ENCODE measurements at places on chromosomes 2 and 18. TPM values are rescaled to one million over a fixed set of nuclear protein-coding genes. Genes with fewer than 3 reads are reported as not detected.

Gene PMAIP1
- total RNA-seq = 131 TPM

Gene UGT1A7
- not detected for total RNA-seq

Gene CFAP221
- total RNA-seq = 0.37 TPM

DNA sequence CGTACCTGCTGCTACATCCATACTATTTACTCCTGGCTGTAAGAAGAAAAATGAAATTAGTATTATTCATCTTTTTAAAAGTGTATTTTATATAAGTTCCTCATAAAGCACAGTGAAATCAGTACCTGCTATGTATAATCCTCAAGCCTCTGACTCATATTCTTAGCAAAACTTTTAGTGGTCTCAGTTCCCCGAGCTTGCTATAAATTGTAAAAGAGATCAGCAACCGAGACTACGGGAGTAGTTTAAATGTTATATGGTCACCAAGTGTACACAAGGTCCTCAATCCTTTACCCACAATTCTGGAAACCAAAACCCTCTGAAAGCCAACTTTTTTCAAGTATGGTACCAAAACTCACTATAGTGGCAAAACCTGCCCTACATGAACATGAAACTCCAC lies 24.2 kb downstream of the PRPF40A start:
- no peak for DNase-seq

- DNase-seq = no peak
These were observed 7.4 kb upstream of the POLI start for GRCh38 chr18:54261894-54262293.

GRCh38 chr2:43537137-43537536 lies 58.7 kb downstream of the THADA start:
- DNase-seq = no peak

Gene SPATA3
- total RNA-seq = not detected

DNA sequence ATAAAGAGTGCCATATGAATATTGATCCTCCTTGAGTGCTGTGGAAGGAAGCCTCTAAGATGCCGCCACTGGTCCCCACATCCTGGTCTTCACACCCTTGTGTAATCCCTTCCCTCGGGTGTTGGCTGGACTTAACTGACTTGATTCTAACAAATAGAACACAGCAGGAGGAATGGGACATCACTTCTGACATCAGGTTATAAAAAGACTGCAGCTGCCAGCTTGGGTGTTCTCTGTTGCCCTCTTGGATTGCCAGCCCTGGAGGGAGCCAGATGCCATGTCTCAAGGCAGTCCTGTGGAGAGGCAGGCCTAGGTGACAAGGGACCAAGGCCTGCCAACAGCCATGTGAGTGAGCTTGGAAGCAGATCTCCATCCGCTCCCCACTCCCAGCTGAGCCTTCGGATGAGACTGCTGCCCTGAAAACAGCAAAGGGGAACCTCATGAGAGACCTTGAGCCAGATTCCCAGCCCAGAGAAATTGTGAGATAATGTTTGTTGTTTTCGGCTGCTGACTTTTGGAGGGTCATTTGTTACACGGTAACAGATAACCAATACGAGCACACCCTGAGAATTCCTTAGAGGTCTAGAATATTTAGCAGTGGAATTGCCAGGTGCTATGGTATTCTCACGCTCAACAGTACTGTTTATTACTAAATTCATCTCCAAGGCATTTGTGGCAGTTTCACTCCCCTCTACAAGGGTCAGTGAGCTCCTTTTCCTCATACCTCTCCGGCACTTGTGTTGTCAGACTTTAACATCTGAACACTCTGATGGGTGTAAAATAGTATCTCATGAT lies 32.5 kb downstream of the HPCAL1 start:
- DNase-seq = no peak

GRCh38 chr2:12605936-12606335 lies 110.8 kb upstream of the TRIB2 start:
- DNase-seq = no peak

- DNase-seq = no peak
These were observed 69.3 kb upstream of the ITGB6 start for GRCh38 chr2:160269365-160269764.

DNA sequence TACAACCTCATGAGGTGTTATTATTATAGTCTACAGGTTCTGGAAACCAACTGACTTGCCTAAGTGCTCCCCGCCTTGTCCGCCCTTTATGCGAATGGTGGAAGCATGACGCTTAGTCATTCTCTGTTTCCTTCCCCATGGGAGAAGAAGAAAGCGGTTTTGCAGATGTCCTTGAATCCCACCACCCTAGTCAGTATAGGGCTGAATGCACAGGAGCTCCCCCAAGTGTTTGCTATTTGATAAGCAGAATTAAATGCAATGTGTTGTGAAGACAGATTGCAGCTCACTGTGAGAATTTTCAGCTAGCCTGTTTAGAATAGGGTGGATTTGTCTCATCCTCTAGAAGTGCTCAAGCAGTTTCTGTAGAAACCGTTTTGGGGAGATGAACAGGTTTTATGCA lies 652.0 kb downstream of the DCC start:
- DNase-seq = peak; percentile 8

Gene NCKAP5
- total RNA-seq = 0.15 TPM

DNA sequence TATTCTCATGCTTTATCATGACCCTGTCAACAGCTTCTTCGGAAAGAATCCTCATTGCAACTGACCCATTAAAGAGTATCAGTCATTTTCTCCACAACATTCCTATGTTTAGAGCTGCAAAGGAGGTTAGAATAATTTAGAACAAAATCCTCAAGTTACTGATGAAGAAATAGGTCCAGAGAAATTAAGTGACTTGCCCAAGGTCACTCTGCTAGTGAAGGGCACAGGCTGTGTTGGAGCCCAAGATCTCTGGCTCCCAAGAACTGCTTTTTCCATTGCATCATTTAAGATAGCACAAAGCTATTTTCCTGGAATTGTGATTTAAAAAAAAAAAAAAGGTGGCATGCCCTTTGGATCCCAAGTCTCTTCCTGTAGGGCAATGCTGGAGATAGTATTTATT lies 9.6 kb downstream of the IRS1 start:
- DNase-seq = no peak

GRCh38 chr18:7177116-7177744 lies 53.7 kb upstream of the LRRC30 start:
- DNase-seq = peak; percentile 85

DNA sequence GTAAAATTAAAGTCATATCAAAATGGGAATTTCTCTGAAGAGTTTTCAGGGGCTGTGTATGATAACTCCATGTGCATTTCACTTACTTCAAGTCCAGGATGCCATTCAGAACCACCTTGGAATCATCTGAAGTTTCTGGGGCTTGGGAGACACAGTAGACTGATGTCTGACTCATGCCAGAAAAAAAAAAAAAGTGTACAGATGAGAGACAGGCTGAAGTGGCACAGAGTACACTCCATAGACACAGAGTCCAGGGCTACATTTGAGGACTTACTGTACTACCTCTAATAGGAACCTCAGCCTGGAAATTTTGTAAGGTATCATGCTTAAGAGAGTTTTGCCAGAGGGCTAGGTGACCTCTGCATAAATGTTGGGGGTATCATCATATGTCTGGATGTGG lies 92.0 kb downstream of the SS18 start:
- no peak for DNase-seq

Gene AKAIN1
- not detected for total RNA-seq

DNA sequence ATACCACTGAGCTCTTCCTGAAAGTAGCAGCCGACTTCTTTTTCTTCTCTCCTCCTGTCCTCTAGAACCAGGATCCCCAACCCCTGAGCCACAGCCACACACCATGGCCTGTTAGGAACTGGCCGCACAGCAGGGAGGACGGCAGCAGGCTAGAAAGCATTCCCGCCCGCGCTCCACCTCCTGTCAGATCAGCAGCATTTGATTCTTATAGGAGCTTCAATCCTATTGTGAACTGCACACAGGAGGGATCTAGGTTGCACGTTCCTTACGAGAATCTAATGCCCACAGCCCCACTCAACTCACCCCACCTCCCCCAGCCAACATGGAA lies 179.1 kb upstream of the SH3BP4 start:
- no peak for DNase-seq

DNA sequence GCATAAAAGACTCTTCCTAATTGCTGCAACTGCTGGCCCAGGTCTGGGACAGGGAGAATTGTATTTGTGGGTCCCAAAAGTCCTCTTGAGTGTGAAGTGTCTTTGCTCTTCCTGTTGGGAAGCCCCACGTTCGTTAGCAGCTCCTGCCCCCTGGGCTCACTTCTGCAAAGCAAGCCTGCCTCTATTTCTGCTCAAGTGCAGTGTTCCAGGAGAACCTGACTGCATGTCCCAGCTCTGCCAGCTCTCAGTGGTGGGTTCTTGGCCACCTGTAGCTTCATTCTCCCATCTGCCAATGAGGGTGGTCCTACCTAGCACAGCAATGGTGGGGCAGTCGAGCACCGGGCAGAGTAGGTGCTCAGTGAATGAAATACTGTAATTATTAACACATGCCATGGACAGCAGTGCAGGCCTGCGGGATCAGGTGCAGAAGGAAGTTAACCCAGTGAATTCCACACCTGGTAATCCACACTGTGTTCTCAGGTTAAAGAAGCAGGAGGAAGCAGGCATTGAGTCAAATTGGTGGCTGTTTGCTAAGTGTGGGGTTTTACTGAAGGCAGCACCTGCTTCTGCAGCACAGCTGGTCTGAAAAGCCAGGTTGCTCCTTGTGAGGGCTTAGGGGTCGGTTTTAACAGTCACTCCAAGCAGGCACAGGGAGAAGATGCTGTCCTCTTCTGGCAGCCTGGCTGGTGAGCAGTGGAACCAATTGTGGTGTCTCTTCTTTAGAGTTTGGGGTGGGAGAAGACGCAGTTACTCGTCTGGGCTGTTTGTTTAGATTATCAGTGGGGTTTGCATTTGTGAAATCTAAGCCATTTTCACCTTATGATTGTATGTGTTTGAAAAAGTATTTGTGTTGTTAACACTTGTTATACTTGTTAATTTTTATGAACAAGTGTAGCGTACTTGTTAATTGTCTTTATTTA lies 54.3 kb downstream of the DGKD start:
- DNase-seq = no peak

Gene LRRC30
- not detected for total RNA-seq

Gene NETO1
- total RNA-seq = 15.9 TPM

Measured in H7 (cell line).